ENCODE measurements at places on chromosomes 11 and 22. TPM values are rescaled to one million over a fixed set of nuclear protein-coding genes. Genes with fewer than 3 reads are reported as not detected.

DNA sequence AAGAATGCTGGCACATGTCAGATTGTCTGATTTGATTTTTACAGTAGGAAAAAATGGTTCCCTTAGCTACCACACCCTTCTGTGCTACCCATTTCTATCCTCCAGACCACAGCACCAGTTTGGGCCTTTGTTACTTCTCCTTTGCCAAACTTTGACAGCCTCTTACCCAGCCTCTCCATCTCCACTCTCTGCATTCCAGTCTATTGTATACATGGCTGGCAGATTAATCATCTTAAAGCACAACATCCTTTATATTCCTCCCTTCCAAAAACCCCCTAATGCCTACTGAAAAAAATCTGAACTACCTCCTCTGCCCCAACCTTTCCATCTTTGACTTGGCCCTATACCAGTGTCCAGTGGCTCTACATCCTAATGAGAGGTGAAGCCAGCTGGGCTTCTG, 10.8 kb upstream of the PANX1 start:
- H3K36me3 ChIP-seq, result no peaks in the 10 kb centered on the region
- DNase-seq, result no peak
- H3K27ac ChIP-seq, result no peak overlapping the region
- no peak overlapping the region for H3K4me3 ChIP-seq

GRCh38 chr11:75907906-75908527, 93.0 kb downstream of the UVRAG start:
- no peaks in the 10 kb centered on the region for H3K36me3 ChIP-seq
- no peak for DNase-seq
- H3K4me3 ChIP-seq, result no peak overlapping the region
- no peak overlapping the region for H3K27ac ChIP-seq
- H3K27me3 ChIP-seq, result no peaks in the 10 kb centered on the region

DNA sequence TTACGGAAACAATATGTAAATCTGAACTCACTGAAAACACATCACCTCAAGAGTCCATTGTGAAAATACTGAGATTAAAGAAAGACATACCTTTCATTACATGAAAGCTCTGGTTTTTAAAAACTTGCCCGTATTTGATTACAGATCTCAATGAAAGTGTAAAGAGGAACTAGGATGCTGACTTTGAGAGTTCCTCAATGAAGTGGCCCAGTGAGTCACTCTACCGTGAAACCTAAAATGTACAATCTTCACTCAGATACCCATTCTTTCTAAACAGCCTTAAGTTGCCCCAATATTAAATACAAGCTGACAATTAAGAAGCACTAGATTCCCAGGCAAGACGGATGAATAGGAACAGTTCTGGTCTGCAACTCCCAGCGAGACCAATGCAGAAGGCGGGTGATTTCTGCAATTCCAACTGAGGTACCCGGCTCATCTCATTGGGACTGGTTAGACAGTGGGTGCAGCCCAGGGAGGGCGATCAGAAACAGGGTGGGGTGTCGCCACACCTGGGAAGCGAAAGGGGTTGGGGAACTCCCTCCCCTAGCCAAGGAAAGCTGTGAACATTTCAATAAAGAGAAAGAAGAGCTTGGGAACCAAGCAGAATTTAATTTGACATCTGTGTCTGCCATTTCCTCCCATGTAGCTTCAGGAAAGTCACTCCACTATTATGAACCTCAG, 33.8 kb upstream of the OR9G4 start:
- H3K4me3 ChIP-seq, result no peak overlapping the region
- H3K4me1 ChIP-seq, result no peaks in the 10 kb centered on the region
- no peaks in the 10 kb centered on the region for H3K27me3 ChIP-seq
- no peaks in the 10 kb centered on the region for H3K36me3 ChIP-seq

DNA sequence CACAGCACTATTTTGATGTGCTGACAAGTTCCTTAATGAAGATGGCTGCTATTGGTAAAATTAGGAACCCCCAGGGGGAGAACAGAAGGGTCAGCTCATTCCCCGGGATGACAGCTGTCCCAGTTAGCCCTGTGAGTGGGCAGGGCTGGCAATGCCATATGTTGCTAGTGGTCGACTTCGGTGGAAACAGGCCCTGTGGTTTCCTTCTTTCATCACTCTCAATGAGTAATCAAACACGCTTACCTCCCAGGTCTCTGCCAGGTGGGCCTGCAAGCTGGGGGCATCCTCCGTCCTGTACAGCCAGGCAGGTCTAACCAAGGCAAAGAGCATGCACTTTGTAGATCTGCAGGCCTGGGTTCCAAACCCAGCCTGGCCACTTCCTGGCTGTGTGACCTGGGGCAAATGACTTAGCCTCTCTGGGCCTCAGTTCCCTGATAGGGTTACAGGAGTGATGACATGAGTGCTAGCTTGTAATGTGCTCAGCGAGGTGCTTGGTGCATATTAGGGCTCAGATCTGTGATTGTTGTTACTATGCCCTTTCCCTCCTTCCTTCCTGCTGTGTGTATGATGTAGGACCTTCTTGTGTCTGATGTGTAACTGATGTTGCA, 85.2 kb downstream of the TSPAN18 start:
- H3K36me3 ChIP-seq, result no peaks in the 10 kb centered on the region
- H3K27ac ChIP-seq, result no peak overlapping the region

DNA sequence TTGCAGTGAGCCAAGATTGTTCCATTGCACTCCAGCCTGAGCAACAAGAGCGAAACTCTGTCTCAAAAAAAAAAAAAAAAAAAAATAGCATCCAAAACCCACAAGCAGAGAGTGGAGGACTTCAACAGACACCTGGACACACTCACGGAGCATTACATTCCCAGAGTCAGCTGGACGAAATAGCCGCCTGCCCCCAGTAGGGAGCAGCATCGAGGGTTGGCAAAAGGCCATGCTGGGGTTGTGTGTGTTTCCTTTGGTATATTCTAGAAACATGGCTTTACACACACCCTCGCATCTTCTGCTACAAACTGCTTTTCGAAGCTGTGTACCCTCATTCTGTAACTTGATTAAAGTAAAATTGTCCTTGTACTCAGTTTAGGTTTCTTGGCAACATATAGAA, 5.3 kb downstream of the ADA2 start:
- DNase-seq, result no peak
- no peaks in the 10 kb centered on the region for H3K27me3 ChIP-seq
- H3K36me3 ChIP-seq, result no peaks in the 10 kb centered on the region
- H3K4me3 ChIP-seq, result no peak overlapping the region
- H3K4me1 ChIP-seq, result no peaks in the 10 kb centered on the region
- H3K27ac ChIP-seq, result no peak overlapping the region

DNA sequence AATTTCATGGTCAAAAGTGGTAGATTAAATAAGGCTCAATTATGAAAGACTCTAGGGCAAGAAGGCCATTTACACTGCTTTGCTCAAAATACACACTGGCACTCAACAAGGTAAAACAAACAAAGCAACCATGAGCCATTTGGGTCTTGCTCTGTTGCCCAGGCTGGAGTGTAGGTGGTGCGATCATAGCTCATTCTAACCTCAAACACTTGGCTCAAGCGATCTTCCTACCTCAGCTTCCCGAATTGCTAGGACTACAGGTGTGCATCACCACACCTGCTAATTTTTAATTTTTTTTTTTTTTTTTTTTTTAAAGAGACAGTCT, 10.9 kb upstream of the AGBL2 start:
- no peak for DNase-seq
- peaks cover 23% of the 10 kb centered on the region for H3K36me3 ChIP-seq
- no peak overlapping the region for H3K27ac ChIP-seq
- H3K27me3 ChIP-seq, result no peaks in the 10 kb centered on the region
- no peak overlapping the region for H3K4me3 ChIP-seq
- no peaks in the 10 kb centered on the region for H3K4me1 ChIP-seq

Gene TRIOBP
- 138 TPM for total RNA-seq

Gene AQP11
- 0.19 TPM for total RNA-seq

Gene PTGDR2
- not detected for total RNA-seq
